Upper lobe of right lung (tissue), 1 donor: ENCODE measurements at places on chromosomes 12 and 14. TPM values are rescaled to one million over a fixed set of nuclear protein-coding genes. Genes with fewer than 3 reads are reported as not detected.
A peak's percentile ranks its signal among the peaks of the same experiment; 100 is the strongest.

- peak; percentile 74 for DNase-seq
Measured at GRCh38 chr14:24398653-24399446, at the start of gene NYNRIN. Gene NYNRIN (plus strand): TSS chr14:24399003. CDS start chr14:24399247, 244 bp downstream.

GRCh38 chr14:96630281-96630680, 128.1 kb downstream of the PAPOLA start:
- no peak for DNase-seq

- no peak for DNase-seq
Measured at GRCh38 chr12:118884226-118884625, 97.1 kb upstream of the SRRM4 start.

DNA sequence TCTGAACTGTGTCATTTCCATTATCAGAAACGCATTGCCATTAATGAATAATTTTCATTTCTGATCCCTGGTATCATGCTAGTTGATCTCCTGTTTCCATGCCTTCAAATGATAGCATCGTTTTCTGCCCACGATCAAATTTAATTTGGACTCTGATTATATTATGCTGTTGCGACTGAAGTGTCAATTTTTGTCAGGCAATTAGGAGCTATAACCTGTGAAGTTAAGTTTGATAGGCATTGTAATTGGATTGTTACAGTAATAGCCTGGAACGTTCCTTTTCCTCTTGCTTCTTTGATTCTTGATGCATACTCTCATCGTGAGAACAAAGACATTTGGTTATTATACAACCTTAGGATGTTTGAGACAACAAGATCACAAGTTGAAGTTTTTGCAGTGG, 356.3 kb downstream of the VRK1 start:
- no peak for DNase-seq

DNA sequence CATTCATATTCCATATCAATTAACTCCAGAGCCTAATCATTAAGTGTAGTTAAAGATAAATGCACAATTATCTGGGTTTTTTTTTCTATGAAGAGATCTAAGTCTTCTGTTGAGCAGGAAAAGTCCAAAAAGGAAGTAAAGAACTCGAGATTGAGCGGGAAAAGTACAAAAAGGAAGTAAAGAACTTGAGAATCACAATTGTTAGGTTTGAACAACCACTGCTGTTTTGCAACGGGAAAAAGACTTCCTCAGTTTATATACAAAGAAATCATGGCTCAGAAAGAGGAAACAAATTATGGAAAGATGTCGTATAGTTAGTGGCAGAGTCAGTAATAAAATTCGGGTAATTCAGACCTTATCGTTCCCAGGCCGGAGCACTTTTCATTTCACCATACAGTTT, 63.3 kb downstream of the PPP1R12A start:
- no peak for DNase-seq

GRCh38 chr12:104138797-104139152, 765 bp upstream of the NFYB start:
- no peak for DNase-seq

DNA sequence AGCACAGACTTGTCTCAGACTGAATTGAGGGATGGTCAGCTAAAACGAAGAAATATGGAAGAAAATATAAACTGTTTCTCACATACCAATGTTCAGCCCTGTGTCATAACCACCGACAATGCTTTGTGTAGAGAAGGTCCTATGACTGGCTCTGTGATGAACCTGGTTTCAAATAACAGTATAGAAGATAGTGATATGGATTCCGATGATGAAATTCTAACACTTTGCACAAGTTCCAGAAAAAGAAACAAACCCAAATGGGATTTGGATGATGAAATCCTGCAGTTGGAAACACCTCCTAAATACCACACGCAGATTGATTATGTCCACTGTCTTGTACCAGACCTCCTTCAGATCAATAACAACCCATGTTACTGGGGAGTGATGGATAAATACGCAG, 7.9 kb upstream of the MAPK1IP1L start:
- DNase-seq, result no peak

GRCh38 chr14:58825606-58826005, 187.8 kb downstream of the DACT1 start:
- DNase-seq, result no peak

GRCh38 chr14:104184911-104185499, 46.6 kb downstream of the KIF26A start:
- DNase-seq, result no peak

GRCh38 chr12:64824130-64824499, 332 bp upstream of the TBC1D30 start:
- DNase-seq, result no peak

DNA sequence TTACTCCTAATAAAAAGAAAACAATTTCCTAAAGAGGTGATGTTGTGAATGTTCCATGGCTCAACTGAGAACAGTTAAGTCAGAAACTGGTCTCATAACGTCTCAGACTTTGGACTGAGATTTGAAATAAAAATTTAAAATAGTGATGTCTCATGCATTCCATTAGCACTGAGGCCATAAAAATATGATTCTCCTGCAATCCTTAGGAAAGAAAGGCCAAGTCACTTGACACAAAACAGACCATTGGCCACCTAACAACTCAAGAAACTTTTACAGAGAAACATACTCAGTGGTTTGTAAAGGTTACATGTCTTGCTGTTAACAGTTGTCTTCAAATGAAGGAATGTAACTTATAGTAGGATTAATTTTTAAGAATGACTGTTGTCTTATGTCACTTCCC, 58.1 kb downstream of the STAB2 start:
- DNase-seq, result no peak

- DNase-seq, result no peak
Measured at GRCh38 chr14:84882830-84883229, 647.1 kb upstream of the FLRT2 start.

DNA sequence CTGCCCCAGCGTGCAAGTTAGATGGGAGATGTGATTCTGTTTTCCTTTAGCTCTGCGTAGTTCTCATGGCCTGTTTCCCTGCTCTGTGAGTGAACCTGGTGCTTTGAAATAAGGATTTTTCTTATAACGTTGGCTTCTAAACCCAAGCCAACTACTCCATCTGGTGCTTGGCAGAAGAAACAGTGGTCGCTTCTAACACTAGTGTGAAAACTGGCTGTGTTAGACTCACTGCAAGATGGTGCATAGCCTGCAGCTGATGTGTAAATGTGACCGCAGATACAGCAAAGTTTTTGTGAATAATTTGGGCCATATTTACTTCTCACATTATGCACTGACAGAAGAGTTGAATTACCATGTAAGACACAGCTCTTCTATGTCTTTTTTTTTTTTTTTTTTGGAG, 12.2 kb downstream of the GTF2H3 start:
- DNase-seq, result no peak

DNA sequence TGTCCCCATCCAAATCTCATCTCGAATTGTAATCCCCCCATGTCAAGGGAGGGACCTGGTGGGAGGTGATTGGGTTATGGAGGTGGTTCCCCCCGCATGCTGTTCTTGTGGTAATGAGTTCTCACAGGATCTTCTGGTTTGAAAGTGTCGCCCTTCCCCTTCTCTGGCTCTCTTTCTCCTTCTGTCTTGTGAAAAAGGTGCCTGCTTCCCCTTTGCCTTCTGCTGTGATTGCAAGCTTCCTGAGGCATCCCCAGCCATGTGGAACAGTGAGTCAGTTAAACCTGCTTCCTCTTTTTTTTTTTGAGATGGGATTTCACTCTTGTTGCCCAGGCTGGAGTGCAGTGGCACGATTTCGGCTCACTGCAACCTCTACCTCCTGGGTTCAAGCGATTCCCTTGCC, 104.0 kb downstream of the CCDC91 start:
- DNase-seq, result no peak

DNA sequence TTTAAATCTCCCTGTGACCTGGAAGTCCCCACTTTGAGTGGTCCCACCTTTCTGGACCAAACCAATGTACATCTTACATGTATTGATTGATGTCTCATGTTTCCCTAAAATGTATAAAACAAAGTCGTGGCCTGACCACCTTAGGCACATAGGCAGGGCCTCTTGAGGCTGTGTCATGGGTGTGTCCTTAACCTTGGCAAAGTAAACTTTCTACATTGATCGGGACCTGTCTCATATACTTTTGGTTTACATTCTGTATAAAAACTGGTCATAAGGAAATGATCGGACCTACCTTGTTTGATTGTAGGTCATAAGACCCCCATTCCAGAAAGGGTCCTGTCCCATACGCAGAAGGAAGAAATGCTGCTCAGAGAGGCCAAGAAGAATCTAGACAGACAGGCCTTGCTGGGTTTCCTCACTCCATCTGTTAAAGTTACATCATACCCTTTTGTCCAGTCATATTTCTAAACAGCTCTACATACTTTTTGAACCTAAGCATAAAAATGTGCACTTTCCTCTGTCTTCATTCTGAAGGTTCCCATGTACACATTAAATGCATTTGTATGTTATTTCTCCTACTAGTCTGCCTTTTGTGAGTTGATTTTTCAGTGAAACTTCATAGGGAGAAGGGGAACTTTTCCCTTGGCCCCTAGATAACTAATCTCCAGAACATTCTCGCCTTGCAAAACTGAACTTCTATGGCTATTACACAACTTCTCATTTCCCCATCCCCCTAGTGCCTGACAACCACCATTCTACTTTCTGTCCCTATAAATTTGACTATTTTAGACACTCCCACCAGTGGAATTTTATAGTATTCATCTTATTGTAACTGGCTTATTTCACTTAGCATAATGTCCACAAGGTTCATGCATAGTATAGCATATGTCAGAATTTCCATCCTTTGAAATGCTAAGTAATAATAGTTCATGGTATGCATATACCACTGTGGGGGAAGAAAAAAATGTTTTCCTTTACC, 30.2 kb upstream of the CPM start:
- DNase-seq, result no peak

DNA sequence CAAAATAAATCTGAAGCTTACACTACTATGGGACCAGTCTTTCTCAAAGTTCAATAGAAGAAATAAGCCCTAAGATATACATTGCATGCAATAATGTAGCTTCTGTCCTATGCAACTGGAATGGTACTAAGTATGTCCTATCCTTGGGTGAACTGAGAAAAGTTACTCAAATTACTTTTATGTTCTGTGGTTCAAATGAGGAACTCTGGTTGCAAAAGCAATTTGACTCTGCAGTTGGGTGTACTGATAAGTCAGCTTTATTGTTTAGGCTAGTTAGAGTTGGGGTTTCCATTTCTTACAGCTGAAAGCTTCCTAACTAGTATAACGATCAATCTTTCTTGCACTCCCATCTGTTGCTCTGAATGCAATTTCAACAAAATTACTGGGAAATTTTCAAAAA, 29.2 kb downstream of the GPR135 start:
- DNase-seq, result no peak

GRCh38 chr14:99280852-99281251, 8.9 kb upstream of the BCL11B start:
- DNase-seq, result no peak

DNA sequence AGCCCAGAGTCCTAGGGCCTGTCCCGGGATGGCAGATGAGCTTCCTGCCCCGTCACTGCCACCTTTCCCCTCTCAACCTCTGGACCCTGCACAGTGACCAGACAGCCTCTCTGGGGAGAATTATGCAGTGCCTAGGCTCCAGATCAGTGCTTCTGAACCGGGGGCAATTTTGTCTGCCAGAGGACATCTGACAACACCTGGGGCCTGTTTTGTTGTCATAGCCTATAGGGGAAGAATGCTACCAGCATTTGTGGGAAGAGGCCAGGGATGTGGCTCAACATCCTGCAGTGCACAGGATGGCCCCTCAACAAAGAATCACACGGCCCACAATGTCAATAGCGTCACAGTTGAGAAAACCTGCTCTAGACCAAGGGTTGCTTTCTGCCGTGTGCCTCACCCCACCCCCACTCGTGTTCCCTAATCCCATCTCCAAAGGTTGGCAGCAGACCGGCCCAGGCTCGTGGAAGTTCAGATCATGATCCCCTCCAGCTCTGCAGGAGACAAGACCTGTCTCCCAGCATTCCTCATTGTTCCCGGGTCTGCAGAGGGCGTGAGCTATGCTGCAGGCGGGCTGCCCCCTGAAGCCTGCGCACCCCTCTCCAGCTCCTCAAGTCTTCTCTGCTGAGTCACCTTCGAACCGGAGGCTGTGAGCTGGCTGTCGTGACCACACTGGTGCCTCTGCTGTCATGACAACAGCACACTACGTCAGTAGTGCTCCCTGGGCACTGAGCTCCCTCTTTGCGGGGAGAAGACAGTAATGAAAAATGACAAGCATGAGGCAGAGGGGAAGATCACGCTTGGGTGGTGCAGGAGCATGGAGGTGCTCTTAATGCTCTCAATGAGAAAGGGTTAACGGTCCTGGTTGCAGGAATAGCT, 2.0 kb upstream of the GAPDH start:
- no peak for DNase-seq

GRCh38 chr14:53902307-53902706, 54.3 kb downstream of the BMP4 start:
- DNase-seq, result no peak

DNA sequence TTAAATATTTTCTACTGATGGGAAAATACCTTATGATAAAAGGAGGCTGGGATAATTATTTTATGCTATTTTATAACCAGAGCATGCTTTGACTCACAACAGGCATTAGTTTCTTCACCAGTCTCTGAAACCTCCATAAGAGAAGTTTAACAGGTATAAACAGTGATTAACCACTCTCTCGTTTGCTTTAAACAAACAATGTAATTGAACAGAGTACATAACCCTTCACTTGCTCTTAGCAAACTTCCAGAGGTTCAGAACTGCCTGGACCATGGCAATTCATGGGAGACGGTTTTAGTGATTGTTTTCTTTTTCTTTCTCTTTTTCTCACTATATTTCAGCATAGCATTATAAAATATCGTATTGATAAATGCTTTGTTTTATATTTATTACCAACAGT, 35.3 kb downstream of the CFAP251 start:
- no peak for DNase-seq

DNA sequence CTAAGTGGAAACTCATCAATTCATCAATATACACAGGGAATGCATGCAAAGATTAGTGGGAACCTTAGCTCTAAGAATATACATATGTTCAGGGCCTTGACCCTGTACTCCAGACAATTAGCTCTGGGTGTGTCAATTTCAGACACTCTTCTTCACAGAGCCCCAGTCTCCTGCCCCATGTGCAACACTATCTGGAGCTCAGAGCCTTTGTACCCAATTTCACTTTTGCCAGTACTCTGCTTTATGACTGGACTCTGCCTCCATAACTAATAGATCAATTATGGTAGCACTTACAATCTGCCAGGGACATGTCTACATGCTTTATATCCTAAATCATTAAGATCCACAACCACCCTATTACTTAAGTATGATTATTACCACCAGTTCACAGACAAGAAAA, 152.5 kb upstream of the PLEKHG7 start:
- no peak for DNase-seq

UNG gene
- total RNA-seq, result 18.2 TPM

ATP2A2 gene
- 173 TPM for total RNA-seq

SMCO2 gene
- 0.38 TPM for total RNA-seq

ALDH2 gene
- 329 TPM for total RNA-seq

RPS6KL1 gene
- total RNA-seq, result 5.1 TPM

TCTN2 gene
- total RNA-seq, result 10.5 TPM

NCOR2 gene
- 336 TPM for total RNA-seq

AHNAK2 gene
- total RNA-seq, result 13.7 TPM

KLRB1 gene
- total RNA-seq, result 3.3 TPM

NTF3 gene
- 0.93 TPM for total RNA-seq

SLC25A21 gene
- total RNA-seq, result 0.35 TPM

PTPRR gene
- 5.1 TPM for total RNA-seq

DAO gene
- 0.26 TPM for total RNA-seq

PLEKHH1 gene
- total RNA-seq, result 2.3 TPM
